Activated CD8-positive, alpha-beta T cell treated with anti-CD3 and anti-CD28 coated beads, Interleukin-2, amount 10 ng/mL, durations not matched to agents 7 days and 5 days (primary cell): ENCODE measurements at places on chromosomes 1 and 21. TPM values are rescaled to one million over a fixed set of nuclear protein-coding genes. Genes with fewer than 3 reads are reported as not detected.

DNA sequence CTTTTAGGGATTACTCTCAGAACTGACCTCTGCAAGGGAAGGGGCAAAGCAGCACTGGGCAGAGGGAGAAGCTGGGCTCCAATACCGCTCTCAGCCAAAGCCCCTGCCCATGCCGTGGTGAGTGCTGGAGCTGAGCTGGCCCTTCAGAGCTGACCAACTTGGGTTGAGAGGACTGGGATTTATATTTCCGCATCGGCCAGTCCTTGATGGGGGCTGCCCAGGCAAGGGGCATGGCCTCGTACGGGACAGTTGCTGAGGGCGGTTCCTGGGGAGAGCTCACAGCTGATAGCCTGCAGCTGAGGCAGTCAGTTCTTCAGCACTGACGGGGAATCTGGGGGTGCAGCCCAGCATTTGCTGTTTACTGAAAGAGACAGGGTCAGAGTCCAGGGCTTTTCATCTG is 8.0 kb downstream of the HUNK start:
- H3K4me3 ChIP-seq, result no peak overlapping the region
- H3K4me1 ChIP-seq, result no peaks in the 10 kb centered on the region
- no peaks in the 10 kb centered on the region for H3K36me3 ChIP-seq
- DNase-seq, result no peak
- no peak overlapping the region for H3K27ac ChIP-seq

The PDPN gene
- total RNA-seq, result not detected

The OXCT2 gene
- 0.32 TPM for total RNA-seq

DNA sequence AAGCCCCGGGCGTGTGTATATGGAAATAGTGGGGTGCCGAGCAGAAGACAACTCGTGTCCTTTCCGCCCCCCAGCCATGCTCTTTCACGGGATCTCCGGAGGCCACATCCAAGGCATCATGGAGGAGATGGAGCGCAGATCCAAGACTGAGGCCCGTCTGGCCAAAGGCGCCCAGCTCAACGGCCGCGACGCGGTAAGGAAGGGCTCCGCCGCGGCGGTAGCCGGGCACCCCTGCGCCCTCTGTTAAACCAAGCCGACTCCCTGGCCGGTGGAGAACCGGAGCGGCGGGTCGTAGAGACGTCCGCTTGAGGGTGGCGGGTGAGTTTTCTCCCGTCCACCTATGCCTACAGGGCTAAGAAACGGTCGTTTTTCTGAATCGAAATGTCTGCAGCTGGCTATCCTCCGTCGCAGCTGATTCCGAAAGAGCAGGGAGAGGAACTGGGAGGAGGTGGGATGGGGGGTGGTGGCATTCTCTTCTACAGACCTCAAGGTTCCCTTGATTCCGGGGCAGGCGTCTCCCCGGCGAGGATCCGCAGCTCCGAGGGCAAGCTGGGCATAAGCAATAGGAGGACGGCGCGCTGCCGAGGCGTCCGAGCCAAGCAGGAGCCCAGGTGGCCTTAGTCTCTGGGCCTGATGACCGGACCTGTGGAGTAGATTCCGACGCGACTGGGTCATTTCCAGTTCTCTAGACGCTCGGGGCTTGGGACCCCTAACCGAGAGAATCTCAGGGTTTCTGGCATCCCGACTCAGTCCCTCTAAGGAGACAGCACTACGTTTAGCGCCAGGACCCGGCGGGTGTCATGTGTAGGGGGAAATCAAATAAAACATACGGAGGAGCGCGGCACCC is 856 bp downstream of the LHX9 start:
- peak overlapping the region; percentile 73 for H3K4me3 ChIP-seq
- peak overlapping the region; percentile 54 for H3K27ac ChIP-seq
- peaks cover 76% of the 10 kb centered on the region for H3K4me1 ChIP-seq
- H3K36me3 ChIP-seq, result peaks cover 3% of the 10 kb centered on the region
- peaks cover 95% of the 10 kb centered on the region for H3K27me3 ChIP-seq

GRCh38 chr1:115261496-115261895 is 76.6 kb downstream of the NGF start:
- H3K4me1 ChIP-seq, result peaks cover 3% of the 10 kb centered on the region
- peaks cover 6% of the 10 kb centered on the region for H3K27me3 ChIP-seq
- no peak for DNase-seq
- no peak overlapping the region for H3K27ac ChIP-seq
- H3K36me3 ChIP-seq, result no peaks in the 10 kb centered on the region

The IGSF3 gene
- 0.11 TPM for total RNA-seq

The KMO gene
- not detected for total RNA-seq

GRCh38 chr1:101290119-101290921 is 53.5 kb downstream of the S1PR1 start:
- H3K4me3 ChIP-seq, result no peak overlapping the region
- peaks cover 4% of the 10 kb centered on the region for H3K27me3 ChIP-seq
- H3K36me3 ChIP-seq, result peaks cover 2% of the 10 kb centered on the region
- peaks cover 66% of the 10 kb centered on the region for H3K4me1 ChIP-seq
- DNase-seq, result no peak

DNA sequence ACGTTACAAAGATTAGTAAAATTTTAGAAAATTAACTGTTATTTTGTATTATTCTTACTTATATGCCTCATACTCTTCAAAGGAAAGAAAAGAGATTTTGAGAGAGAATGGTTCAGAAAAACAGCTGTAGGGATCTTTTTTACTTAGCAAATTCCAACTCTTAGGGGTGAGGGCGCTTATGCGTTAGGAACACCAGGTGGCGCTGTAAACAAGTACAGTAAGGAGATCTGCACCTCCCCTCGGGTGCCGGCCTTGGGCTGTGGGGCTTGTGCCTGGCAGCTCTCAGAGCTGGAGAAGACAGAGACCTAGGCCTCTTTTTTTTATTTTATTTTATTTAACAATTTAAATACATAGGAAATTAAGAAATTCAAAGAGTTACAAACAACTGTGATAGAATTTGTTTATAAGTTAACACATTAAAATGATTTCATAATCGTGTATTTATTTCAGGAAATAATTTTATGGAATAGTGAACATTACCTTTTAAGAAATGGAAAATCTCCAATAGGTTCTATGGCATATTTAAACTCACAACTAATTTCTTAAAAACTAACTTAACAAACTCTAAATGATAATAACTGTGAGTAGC is 32.6 kb downstream of the UTP25 start:
- H3K27ac ChIP-seq, result no peak overlapping the region
- no peak overlapping the region for H3K4me3 ChIP-seq
- H3K36me3 ChIP-seq, result peaks cover 3% of the 10 kb centered on the region
- no peaks in the 10 kb centered on the region for H3K4me1 ChIP-seq

The S100A16 gene
- total RNA-seq, result not detected

- H3K27me3 ChIP-seq, result no peaks in the 10 kb centered on the region
- DNase-seq, result no peak
- no peak overlapping the region for H3K4me3 ChIP-seq
Measured at GRCh38 chr1:167798952-167799351, 77.2 kb downstream of the MPZL1 start.

GRCh38 chr21:36879827-36880226 is 86.6 kb downstream of the HLCS start:
- H3K27ac ChIP-seq, result no peak overlapping the region
- no peaks in the 10 kb centered on the region for H3K27me3 ChIP-seq
- peaks cover 18% of the 10 kb centered on the region for H3K36me3 ChIP-seq
- DNase-seq, result no peak
- H3K4me1 ChIP-seq, result no peaks in the 10 kb centered on the region
- no peak overlapping the region for H3K4me3 ChIP-seq

GRCh38 chr1:33460947-33461629 is 11.4 kb upstream of the ZSCAN20 start:
- no peak overlapping the region for H3K27ac ChIP-seq
- H3K36me3 ChIP-seq, result no peaks in the 10 kb centered on the region
- no peak overlapping the region for H3K4me3 ChIP-seq
- peaks cover 6% of the 10 kb centered on the region for H3K4me1 ChIP-seq

- DNase-seq, result peak; percentile 1
- H3K27ac ChIP-seq, result no peak overlapping the region
- H3K36me3 ChIP-seq, result no peaks in the 10 kb centered on the region
- peaks cover 3% of the 10 kb centered on the region for H3K4me1 ChIP-seq
Measured at GRCh38 chr1:114320586-114320985, 166.9 kb upstream of the SYT6 start.

- H3K36me3 ChIP-seq, result no peaks in the 10 kb centered on the region
- no peak overlapping the region for H3K4me3 ChIP-seq
- H3K4me1 ChIP-seq, result no peaks in the 10 kb centered on the region
- peak; percentile 82 for DNase-seq
Measured at GRCh38 chr1:110746644-110747259, 72.0 kb upstream of the KCNA3 start.

GRCh38 chr1:6184083-6184783 is 4.1 kb upstream of the CHD5 start:
- peaks cover 31% of the 10 kb centered on the region for H3K36me3 ChIP-seq
- DNase-seq, result no peak
- H3K27me3 ChIP-seq, result peaks cover 19% of the 10 kb centered on the region
- H3K27ac ChIP-seq, result peak overlapping the region; percentile 8
- H3K4me3 ChIP-seq, result no peak overlapping the region

GRCh38 chr1:159821171-159821867 is 5.4 kb upstream of the SLAMF8 start:
- peaks cover 56% of the 10 kb centered on the region for H3K27me3 ChIP-seq
- peaks cover 23% of the 10 kb centered on the region for H3K4me1 ChIP-seq
- H3K36me3 ChIP-seq, result no peaks in the 10 kb centered on the region
- no peak overlapping the region for H3K4me3 ChIP-seq
- no peak overlapping the region for H3K27ac ChIP-seq

The LY9 gene
- 24.7 TPM for total RNA-seq

The KIF17 gene
- not detected for total RNA-seq

GRCh38 chr1:42943166-42943565 is 15.5 kb downstream of the SLC2A1 start:
- no peaks in the 10 kb centered on the region for H3K27me3 ChIP-seq
- H3K27ac ChIP-seq, result peak overlapping the region; percentile 86
- peak; percentile 48 for DNase-seq
- H3K36me3 ChIP-seq, result peaks cover 88% of the 10 kb centered on the region

The HOOK1 gene
- total RNA-seq, result 6.2 TPM

The PCSK9 gene
- total RNA-seq, result not detected

DNA sequence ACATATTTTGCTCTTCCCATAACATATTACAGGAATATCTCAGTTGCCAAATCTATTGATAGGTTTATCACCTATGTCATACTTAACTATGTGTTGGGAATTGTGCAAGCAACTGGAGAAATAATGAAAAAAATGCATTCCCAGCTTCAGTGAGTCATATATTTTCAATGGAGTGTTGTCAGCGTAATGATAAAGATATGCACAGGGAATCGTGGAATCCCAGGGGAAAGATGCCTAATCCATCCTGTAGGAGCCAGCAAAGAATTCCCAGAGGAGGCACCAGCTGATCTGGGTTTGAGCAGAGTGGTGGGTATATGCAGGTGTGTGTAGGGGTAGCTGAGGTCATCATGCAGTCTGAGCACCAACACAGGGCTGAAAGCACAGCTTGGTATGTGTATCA is 213.3 kb upstream of the DAB1 start:
- peaks cover 3% of the 10 kb centered on the region for H3K27me3 ChIP-seq
- H3K36me3 ChIP-seq, result no peaks in the 10 kb centered on the region
- DNase-seq, result no peak

DNA sequence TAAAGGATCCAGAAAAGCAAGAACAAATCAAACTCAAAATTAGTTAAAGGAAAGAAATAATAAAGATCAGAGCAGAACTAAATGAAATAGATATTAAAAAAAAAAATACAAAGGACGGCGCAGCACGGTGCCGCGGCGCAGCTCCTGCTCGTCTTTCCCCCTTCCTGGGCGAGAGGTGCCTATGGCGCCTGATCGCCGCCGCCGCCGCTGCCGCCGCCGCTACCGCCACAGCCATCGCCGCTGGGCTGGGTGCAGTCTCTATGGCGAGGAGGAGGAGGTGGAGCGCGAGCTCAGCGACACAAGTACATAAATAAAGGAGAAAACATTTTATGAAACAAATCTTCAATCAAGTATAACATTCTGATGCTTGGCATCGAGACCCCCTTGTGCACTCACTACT is 77.6 kb upstream of the VANGL1 start:
- no peak overlapping the region for H3K4me3 ChIP-seq
- no peaks in the 10 kb centered on the region for H3K4me1 ChIP-seq

The RAP1GAP gene
- total RNA-seq, result 0.13 TPM

DNA sequence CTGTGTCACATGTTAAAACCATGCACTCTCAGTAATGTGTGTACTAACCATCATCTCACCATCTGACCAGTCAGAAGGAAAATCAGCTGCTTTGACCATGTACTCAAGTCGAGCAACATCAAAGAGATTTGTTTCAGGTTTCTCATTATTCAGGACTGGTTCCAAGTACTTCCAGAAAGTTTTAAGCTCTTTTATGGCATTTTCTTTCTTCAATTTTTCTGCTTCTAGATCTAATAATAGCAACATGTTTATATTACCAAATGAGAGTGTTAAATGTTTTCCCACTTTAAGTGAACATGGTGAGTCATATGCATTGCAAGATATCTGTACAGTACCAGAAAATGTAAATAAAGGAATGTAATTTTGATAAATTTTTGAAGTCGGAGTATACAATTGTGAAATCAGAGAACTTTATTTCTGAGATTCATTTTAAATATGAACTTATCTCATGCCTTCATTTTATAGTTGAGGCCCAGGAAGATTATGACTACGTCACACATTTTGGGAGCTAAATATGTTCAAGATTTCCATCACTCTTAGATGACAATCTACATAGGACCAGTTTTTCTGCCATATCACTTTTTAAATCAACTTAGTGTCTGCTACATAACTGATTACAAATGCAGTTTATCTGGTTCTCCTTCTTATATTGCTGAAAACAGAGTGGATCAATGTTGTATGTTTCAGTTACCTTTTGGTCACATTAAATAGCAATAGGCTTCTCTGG is 87.2 kb downstream of the SPAG17 start:
- no peak for DNase-seq
- H3K36me3 ChIP-seq, result no peaks in the 10 kb centered on the region
- H3K4me3 ChIP-seq, result no peak overlapping the region

The ACKR1 gene
- total RNA-seq, result not detected

DNA sequence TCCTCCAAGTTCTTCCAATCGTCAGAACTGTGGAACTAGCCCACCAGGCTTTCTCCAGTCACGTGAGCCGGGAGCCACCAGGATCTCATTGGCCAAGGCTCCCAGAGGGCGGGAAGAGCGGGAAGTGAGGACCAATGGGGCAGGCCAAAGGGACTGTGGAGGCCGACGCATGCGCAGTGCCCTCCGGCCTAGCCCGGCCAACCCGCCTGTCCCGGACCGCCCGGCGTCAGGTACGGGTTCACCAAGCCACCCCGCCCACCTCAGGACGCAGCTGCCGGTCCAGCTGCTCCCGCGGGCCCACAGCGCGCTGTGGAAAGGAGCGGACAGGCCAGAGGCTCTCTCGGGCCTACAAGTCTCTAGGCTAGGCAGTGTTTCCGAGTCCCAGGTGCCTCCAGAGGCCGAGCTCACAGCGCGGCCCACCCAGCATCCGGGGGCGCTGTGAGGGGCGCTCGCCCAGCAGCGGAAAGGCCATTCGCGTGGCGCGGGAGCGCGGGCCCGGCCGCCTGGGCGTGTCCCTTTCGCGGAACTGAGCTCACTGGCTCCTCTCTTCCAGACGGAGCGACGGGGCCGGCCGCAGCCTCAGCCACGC is 10.9 kb downstream of the OR14I1 start:
- DNase-seq, result no peak
- H3K27me3 ChIP-seq, result peaks cover 2% of the 10 kb centered on the region
- no peak overlapping the region for H3K4me3 ChIP-seq
- H3K36me3 ChIP-seq, result no peaks in the 10 kb centered on the region
- no peaks in the 10 kb centered on the region for H3K4me1 ChIP-seq
- no peak overlapping the region for H3K27ac ChIP-seq

GRCh38 chr1:66642992-66643391 is 109.0 kb downstream of the SGIP1 start:
- H3K36me3 ChIP-seq, result no peaks in the 10 kb centered on the region
- H3K27me3 ChIP-seq, result peaks cover 11% of the 10 kb centered on the region
- H3K4me3 ChIP-seq, result no peak overlapping the region
- H3K27ac ChIP-seq, result no peak overlapping the region
- no peak for DNase-seq
